ENCODE measurements at places on chromosomes 1 and 21.

DNA sequence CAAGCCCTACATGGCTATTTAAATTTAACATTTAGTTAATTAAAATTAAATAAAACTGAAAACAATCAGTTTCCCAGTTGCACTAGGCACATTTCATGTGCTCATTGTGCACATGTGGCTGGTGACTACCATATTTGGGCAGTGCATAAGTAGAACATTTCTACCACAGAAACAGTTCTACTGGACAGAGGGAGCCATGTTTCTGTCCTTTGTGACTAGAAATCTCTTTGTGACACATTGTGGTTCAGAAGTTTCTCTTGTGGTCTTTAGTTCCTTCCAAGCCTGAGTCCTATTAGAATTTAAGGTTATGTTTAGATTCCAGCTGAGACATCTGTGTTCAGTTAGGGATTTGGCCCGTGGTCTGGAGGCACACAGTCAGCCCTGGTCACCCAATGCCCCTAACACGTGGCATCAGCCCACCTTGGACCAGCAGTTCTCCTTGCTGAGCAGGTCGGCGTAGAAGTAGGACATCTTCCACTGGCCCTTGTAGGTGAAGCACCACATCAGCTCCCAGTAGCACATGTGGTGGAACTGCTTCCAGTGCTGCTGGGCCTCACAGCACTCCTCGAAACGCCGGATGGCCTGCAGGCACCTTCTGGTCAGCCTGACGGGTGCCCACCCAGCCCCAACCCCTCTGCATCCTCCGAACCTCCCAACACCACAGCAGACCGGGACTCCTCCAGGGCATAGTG, 29.1 kb downstream of the TTC39A start:
- no peak for DNase-seq

GRCh38 chr1:162571696-162572095, 10.2 kb downstream of the UAP1 start:
- no peak for DNase-seq

GRCh38 chr1:7616076-7616832, 154.8 kb upstream of the VAMP3 start:
- peak; percentile 26 for DNase-seq

DNA sequence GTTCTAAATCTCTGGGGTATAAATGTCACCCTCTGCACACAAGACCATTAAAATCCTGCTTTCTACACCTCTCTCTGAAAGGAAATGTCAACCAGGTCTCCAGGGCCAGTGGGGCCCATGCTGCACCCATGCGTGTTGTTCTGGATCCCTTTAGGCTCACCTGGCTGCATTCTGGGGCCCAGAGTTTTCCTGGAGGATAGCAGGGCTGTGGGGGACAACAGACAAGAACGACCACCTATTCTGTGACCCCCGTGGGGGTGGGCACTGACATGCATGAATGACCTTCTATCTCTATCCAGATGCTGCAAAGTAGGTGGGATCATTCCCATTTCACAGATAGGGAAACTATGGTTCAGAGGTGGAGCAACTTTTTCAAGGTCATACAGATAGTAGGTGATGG, 41.6 kb downstream of the TNNT2 start:
- no peak for DNase-seq

DNA sequence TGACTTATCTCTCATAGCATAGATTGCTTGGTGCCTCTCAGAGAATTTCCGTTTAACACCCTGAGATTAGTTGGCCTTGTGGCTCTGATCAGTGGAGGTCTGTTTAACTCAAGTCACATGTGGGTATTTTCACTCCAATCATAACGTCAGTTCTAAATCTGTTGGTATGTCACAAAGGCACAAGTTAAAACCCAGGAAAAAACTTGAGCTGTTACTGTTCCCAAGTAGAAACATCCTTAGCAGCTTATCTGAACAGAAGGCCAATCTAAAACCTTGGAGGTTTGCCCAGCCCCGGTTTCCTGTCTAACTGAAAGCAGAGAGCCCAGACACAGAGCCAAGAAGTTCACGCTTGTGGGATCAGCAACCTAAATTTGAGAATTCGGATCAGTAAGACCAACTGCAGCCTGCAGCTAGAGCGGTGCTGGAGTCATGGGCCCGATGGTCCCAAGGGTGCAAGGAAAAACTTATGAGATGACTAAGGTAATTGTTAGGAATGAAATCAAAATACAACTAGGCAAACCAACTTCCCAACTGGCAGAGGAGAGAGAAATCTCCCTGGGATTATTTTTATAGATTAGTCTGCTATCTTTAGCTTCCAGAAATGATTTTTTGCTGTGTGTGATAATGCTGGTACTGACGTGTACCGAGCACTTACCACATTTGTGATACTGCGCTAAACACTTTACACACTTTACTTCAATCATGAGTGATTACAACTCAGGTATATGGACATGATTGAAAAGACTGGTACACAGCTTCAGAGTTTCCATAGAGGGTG, 90.2 kb upstream of the C1orf21 start:
- peak; percentile 99 for DNase-seq

GRCh38 chr1:246925997-246926626, 5.6 kb downstream of the AHCTF1 start:
- no peak for DNase-seq

DNA sequence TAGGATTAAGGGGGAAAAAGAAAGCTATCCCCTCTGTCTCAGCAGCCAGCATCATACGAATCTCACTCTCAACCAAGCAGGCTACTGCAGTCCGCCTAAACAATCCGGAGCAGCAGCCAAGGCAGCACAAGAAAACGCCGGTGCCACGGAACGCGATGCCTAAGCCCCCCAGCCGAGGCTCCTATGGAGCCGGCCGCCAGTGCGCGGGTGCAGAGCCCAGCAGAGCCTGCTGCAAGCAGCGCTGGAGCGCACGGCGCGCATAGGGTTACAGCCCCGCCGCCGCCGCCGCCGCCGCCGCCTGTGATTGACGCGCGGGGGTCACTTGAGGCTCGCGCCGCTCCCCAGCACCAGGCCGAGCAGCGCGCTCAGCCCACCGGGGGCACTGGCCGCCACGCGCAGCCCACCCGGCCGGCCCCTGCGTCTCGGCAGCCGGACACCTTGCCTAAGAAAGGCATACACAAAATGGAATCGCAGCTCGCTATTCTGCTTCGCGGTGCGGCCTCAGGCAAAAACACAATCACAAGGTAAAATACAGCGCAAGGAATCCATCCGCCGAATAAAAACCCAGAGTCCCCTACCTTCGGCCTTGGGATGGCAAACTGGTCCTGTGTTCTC, 780 bp downstream of the HIVEP3 start:
- DNase-seq = peak; percentile 49

- DNase-seq = no peak
These were observed 410.5 kb upstream of the LRRC7 start for GRCh38 chr1:69157046-69157756.

GRCh38 chr1:191582169-191582568, 576.1 kb upstream of the RGS18 start:
- DNase-seq = no peak

GRCh38 chr1:53145942-53146708, 3.7 kb upstream of the SLC1A7 start:
- peak; percentile 100 for DNase-seq
